ENCODE measurements at places on chromosomes 1 and 21.

DNA sequence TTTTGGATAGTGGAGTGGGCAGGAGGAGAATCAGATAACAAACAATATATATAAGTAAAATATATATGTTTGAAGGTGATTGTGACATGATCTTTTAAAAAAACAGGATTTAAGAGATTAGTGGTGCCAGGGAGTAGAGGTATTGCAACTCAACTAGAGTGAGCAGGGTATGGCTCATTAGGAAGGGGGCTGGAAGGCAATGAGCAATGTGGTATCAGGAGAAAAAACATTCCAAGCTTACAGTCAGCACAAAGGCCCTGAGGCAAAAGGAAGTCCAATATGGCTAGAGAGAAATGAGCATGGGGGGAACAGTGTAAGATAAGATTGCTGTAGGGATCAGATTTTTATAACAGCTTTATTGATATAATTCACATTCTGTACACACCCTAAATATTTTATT lies 5.3 kb upstream of the GADD45A start:
- DNase-seq, result no peak

- DNase-seq, result no peak
Measured at GRCh38 chr21:45877821-45878469, 103.6 kb upstream of the COL6A1 start.

DNA sequence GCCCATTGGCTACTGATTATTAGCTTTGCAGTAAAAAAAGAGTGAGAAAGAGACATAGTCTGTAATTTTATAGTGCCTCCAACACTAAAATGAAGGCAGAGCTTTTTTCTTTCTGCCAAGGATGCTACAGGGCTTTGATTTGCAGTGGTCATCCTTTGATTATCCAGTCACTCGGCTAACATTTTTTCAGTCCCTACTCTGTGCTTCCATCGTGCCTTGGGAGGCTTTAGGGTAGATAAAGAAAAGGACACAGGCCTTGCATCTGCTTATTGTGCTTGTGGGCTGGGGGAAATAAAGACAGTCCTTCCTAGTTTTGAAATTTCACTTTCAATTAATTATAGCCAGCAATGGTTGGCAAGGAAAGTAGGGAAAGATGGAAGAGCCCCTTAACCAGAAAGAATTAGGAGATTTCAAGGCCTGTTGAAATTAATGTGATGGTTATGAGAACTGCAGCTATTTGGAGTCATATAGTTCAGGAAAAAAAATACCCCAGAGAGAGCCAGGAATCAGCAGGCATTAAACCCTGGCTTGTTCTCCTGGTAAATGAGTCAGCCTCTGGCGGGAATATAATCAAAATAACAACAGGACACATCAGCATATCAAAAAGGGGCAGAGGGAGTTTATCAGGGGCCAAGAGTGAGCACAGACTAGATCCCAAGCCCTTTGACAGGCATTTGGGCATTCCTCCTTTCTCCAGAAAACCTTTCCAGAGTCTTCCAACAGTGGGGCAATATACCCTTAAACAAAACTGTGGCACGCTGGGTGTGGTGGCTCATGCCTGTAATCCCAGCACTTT lies 27.4 kb downstream of the CACHD1 start:
- no peak for DNase-seq

GRCh38 chr1:110234691-110235090 lies 24.6 kb downstream of the KCNC4 start:
- DNase-seq, result no peak

GRCh38 chr1:184513966-184514365 lies 127.1 kb downstream of the C1orf21 start:
- no peak for DNase-seq

DNA sequence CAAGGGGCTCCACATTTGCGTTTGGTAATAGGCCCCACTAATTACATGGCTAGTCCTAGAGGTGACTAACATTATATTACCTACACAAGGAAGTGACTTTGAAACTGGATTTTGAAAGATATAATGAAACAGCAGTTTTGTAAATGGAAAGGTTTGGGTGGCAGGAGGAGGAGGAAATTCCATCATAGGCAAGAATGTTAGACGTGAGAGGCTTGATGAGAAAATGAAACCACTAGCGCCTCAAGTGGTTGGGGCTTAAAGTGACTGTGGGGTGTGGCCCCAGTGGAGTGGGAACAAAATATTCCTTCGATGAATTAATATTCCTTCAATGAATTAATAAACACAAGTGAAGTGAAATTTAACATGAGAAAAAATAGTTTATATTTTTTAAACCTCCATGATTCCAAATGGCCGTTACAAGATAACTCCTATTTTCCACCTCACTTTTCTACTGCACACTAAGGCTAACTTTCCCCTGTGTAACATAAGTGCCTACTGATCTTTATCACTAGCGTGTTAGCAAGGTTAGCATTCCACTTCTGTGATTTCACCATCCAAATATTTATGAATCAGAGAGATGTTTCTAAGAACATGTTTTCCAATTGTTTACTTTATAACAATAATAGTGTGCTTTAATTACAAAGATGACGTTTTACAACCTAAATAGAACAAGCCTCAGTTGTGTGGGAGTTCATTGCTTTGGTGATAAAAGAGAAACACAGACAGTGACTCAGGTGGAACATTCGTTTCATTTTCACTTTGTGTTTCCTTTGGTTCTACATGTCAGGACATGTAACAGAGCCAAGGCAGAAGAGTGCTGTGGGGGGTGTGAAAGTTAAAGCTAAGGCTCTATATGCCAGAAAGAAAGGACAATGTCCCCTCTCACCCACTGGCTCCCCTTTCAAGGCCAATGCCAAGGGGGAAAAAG lies 12.5 kb upstream of the ATF3 start:
- DNase-seq, result no peak

- no peak for DNase-seq
Measured at GRCh38 chr1:2957329-2957728, 63.9 kb upstream of the ACTRT2 start.

GRCh38 chr1:67446893-67447292 lies 16.7 kb upstream of the SERBP1 start:
- DNase-seq, result no peak

DNA sequence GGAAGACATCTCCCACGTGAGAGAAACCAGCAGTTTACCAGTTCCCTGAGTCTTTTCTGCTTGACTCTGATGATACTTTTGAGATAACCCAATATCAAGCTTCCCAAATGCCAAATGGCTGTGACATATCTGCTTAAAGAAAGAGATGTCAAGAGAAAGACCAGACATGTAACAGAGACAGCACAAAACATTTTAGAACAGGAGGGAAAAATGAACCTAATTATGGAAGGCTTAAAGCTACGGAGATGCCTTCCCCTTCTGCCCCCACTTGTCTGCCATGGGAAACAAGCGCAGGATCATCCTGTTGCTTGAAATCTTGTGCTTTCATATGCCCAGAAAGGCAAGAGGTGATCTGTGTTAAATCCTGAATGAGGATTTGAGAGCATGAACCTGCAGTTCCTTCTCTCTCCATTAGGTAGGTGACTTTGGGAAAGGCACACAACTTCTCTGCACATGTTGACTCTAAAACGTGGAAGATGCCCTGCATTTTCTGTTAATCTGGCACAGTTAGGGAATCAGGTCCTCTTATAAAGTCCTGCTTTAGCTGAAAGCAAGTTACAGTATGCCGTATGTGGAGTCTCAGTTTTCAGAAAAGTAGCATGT lies 46.7 kb upstream of the MTR start:
- no peak for DNase-seq
